Inflammatory macrophage treated with lipopolysaccharide for 4 hours (primary cell): ENCODE measurements at places on chromosomes 7 and 10.

DNA sequence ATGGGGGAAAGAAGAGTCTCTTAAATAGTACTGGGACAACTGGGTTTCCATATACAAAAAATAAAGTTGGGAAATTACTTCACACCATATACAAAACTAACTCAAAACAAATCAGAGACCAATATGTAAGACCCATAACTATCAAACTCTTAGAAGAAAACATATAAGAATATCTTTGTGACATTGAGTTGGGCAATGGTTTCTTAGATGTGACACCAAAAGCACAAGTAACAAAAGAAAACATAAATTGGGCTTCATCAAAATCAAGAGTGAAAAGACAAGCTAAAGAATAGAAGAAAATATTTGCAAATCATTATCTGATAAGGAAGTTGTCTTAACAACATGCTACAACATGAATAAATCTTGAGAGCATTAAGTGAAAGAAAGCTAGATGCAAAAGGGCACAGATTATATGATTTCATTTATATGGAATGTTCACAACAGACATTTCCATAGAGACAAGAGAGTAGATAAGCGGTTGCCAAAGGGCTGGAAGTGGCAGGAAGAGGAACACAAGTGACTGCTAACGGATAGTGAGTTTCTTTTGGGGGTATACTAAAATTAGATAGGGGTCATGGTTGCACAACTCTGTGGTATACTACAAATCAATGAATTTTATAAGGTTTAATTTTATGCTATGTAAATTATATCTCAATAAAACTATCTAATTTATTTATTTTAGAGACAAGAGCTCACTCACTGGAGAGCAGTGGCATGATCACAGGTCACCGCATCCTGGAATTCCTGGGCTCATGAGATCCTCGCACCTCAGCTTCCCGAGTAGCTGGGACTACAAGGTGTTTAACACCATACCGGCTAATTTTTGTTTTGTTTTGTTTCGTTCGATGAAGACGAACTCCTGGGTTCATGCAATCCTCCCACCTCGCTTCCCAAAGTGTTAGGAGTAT is 35.4 kb downstream of the JMJD1C start:
- no peak for DNase-seq

- peak; percentile 11 for DNase-seq
Observed at GRCh38 chr7:107846324-107846723, 43.3 kb upstream of the SLC26A3 start.

GRCh38 chr7:105020926-105021325 is 6.9 kb downstream of the KMT2E start:
- DNase-seq = peak; percentile 70

GRCh38 chr10:5030989-5031388 is 27.3 kb upstream of the AKR1C2 start:
- no peak for DNase-seq

DNA sequence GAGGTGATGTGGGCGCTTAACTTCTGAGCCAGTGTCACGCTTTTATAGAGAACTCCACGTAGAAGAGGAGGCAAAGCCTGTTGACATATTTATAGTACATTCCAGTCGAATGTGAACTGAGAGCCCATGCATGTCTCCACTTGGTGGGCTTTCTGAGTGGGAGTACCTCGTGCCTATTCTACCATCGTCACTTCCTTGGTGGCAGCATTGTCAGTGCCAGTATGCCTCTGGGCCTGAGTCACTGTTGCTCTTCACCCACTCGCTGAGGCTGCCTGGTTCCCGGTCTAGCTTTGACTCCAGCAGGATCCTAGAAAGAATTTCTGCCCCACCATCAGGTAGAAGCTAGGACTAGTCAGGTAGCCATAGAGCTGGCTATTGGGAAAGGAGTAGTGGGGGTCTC is 30.0 kb upstream of the CDH23 start:
- peak; percentile 90 for DNase-seq

DNA sequence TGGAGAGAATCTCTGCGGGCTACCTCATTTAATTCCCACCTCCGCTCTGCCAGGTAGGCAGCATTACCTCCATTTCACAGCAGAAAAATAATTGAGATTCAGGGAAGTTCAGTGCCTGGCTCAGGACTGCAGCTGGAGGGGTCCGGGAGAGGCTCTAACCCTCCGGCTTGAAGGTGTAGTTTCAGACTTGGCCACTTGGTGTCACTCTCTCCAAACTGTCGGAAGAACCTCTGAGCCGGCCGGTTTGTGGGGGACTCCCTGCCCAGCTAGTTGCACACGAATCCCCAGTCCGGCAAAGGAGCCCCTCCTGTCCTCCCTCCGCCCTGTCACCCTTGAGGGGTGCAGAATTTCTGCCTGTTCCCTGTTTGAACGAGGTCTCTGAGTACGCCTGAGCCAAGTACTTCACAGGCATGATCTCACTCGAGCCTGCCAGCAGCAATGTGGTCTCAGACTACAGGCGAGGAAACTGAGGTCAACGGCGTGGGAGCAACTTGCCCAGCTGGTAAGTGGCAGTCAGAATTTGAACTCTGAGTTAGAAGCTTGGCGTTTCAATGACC is 144.7 kb upstream of the ZNF716 start:
- DNase-seq = no peak

GRCh38 chr7:28958980-28959347 is 834 bp upstream of the TRIL start:
- DNase-seq = no peak

- no peak for DNase-seq
Observed at GRCh38 chr10:9018195-9019173, 964.0 kb downstream of the GATA3 start.

DNA sequence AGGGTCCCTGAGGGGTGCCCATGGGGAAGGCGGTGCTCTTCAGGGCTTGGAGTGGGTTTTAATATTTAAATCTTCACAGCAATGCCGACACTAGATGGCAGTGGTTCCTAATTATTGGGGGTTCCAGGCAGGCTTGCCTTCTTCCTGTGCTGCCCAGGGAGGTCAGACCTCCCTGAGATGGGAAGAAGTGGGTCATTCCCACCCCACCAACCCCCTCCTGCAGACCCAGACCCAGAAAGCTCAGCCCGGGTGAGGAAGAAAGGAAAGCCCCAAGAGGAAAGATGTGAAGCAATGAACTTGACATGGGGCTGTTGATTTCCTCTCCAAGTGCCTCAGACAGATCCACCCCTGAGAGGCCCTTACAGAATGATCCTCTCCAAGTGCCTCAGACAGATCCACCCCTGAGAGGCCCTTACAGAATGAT is 85.1 kb upstream of the LANCL2 start:
- DNase-seq = peak; percentile 60

DNA sequence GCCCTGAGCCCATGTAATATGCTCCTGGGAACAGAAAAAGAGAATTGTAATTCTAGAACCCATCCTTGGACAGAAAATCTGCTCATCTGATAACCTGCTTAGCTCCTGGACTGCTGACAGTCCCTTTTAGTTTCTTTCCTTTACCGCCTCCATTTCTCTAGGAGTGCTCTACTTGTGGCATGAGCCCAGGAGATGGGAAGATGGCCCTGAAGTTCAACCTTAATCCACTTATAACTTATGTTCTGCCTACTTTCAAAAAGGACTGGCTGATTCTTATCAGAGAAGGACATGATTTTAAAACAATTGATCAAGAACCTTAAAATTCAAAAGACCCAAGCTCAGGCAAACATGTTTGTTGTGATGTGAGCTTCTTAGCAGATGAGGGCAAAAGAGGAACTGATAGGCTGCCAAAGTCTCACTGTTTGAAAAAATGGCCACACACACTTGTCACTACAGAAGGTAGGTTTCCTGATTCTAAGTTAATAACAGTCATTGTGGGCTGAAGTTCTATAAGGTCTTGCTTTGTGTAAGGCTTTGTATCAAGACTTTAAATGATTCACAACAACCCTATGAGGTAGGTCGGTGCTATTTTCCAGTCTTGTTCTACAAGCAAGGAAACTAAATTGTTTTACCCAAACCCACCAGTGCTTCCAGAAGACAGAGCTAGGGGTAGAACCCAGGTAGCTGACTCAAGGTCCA is 94.3 kb upstream of the AFAP1L2 start:
- peak; percentile 2 for DNase-seq

DNA sequence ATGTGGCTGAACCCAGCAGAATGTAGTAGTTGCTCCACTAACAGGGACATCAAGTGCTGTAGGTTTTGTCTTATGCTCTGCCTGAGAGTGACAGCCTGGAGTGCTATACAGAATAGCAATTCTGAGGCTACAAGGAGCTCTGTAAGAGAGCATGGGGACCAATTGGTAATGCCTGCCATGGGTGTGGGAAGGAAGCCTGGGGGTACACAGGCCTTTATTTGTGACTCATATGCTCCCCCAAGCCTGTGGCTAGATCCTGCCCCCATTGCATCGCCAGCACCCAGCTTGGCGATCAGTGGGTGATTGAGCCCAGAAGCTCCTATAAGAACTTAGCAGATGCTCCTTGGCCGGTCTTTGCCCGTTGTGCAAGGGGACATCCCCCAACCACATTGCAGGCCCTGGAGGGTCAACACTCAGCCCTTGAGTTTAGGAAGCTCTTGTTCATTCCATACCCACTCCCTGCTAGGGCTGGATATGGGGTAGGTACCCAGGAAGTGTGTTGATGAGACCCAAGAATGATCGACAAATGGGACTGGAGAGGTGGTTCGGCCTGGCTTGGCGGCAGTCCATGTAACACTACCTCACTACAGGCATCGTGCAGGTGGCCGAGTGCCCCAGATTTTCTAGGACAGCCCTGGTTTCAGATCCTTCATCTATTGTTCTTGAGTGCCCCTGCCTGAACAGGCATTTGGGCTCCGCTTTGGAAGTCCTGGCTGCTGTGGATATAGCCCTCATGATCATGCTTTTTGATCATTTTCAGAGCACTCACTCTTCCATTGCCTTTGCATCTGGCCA is 37.7 kb downstream of the ZMIZ1 start:
- no peak for DNase-seq

GRCh38 chr7:155193716-155194115 is 104.0 kb upstream of the INSIG1 start:
- DNase-seq = peak; percentile 54

- DNase-seq = no peak
Observed at GRCh38 chr7:112487457-112488263, 6.9 kb downstream of the LSMEM1 start.

GRCh38 chr10:113746217-113746957 is 5.1 kb upstream of the PLEKHS1 start:
- DNase-seq = peak; percentile 52

DNA sequence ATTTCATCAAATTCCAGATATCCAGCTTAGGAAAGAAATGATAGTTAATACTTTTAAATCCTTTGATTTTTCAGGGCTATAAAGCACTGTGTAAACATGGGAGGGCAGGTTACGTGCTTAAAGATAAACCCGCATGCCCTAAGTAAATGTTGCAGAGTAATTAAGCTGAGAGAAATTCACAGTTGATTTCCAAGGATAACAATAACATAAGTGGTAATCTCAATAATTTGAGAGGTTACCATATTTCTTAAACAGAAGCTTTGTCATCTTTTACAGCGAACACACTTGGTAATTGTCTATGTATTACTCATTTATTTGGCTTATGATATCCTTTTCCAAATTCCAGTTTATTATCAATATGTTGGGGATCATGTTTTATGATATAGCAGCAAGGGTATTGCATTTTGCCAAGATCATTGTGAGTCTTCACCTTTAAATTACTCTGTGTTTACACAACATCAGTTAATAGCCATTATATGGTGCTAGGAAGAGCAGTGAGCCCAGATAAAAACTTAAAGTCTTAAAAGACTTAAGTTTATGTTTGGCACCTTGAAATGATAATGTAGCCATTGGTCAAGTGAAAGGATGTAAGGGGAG is 15.4 kb downstream of the MGAM start:
- DNase-seq = no peak

DNA sequence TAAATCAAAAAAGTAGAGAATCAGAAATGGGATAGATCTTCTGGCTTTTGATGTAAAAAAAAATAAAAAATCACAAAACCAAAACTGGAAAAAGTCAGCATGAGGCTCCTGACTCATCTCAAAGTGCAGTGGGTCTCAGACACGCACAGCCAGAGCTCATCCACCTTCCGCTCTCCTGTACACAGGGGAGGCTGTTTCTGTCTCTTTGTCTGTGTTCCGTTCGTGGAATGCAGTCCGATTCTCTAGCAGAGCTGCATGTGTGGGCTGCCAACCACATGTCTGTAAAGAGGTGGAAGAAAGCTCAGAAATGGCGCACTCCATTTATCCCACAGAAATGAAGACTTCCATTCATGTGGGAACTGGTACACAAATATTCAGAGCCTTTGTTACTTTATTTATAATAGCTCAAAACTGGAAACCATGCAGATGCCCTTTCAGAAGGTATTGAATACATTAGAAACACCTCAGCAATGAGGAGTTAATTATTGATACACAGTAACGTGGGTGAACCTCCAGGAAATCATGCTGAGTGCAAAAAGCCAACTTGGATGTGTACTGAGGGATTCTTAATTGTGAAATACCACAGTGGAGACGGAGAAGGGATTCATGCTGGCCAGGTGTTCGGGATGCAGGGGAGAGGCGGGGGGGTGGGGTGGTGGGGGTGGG is 123.3 kb downstream of the TRRAP start:
- no peak for DNase-seq

DNA sequence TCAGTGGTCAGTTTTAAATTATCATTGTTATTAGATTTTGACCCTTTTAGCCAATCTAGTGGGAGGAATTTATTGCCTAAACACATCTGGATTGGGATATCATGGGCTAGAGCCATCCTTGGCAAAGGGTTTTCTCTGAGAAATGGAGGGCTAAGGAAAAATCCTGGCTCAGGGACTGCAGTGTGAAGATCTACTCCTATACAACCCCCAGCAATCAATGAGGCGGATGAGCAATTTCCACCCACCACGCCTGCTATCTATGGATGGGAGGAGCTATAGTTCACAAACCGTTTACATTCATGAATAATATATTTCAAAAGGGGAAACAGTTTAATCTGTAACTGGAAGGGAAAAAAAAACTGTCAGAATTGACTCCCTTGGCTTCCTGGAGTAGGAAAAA is 2.7 kb downstream of the CAV1 start:
- no peak for DNase-seq

DNA sequence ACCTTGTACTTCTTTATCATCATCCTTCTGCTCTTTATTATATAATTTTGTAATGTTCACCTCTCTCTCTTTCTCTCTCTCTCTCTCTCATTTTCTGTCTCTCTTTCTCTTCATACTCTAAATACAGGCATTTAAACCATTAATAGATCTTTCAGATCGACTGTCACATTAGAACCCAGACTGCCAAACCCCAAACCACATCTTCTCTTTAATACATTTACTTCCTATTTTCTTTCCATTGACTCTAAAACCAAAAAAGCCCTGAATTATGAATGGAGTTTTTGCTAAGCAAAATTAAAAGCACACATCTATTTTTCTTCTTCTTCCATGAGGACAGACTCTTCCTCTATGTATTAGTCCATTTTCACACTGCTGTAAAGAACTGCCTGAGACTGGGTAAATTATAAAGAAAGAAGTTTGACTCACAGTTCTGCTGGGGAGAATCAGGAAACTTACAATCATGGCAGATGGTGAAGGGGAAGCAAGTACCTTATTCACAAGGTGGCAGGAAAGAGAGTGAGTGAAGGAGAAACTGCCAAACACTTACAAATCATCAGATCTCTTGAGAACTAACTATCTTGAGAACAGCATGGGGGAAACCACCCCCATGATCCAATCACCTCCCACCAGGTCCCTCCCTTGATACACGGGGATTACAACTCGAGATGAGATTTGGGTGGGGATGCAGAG is 272.7 kb upstream of the MGMT start:
- DNase-seq = no peak

- DNase-seq = no peak
Observed at GRCh38 chr7:132869166-132869861, 212.6 kb downstream of the CHCHD3 start.
